ENCODE measurements at places on chromosomes 3 and 15.

GRCh38 chr3:113241292-113242095 is 30.1 kb downstream of the BOC start:
- no peaks in the 10 kb centered on the region for H3K36me3 ChIP-seq
- H3K4me1 ChIP-seq = peaks cover 14% of the 10 kb centered on the region
- no peak overlapping the region for H3K27ac ChIP-seq

DNA sequence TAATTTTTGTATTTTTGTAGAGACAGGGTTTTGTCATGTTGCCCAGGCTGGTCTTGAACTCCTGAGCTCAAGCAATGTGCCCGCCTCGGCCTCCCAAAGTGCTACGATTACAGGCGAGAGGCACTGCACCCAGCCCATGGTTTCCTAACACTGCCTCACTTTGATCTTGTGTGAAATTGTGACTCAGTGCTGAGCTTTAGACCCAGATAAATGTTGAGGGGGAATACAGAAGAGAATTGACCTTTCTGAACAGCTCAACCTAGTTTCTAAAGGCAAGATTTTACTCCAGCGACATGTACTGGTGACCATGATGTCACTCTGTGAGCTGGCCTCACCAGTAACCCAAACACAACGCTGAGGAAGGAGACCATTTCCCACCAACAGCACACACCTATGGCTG is 73.5 kb downstream of the ATP1B3 start:
- peaks cover 4% of the 10 kb centered on the region for H3K36me3 ChIP-seq

- no peaks in the 10 kb centered on the region for H3K27me3 ChIP-seq
- H3K27ac ChIP-seq = peak overlapping the region; percentile 38
- peak; percentile 53 for DNase-seq
- no peaks in the 10 kb centered on the region for H3K4me1 ChIP-seq
- no peaks in the 10 kb centered on the region for H3K36me3 ChIP-seq
Observed at GRCh38 chr3:194537732-194538247, 51.0 kb upstream of the ATP13A3 start.

DNA sequence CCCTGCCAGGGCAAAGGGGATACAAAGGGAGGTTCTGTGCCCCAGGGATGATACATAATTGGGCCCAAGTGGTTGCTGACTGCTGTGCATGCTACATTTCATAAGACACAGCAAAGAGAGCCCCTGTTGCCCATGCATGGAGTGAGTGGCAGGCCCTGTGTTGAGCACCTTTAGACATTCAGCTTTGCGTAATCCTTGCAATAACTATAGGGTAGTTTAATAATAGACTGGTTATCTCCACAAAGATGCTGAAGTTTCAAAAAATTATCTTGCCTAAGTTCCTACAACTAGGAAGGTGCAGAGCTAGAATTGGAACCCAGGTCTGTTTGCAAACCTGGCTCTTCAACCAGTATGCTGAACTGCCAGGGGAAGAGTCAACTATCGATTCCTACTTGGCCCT is 1.7 kb upstream of the OGG1 start:
- H3K27ac ChIP-seq = no peak overlapping the region
- no peaks in the 10 kb centered on the region for H3K27me3 ChIP-seq
- H3K36me3 ChIP-seq = peaks cover 42% of the 10 kb centered on the region

GRCh38 chr15:70617076-70617910 is 146.1 kb downstream of the UACA start:
- H3K4me1 ChIP-seq = peaks cover 11% of the 10 kb centered on the region
- peak; percentile 59 for DNase-seq
- H3K4me3 ChIP-seq = no peak overlapping the region
- no peaks in the 10 kb centered on the region for H3K27me3 ChIP-seq
- H3K27ac ChIP-seq = peak overlapping the region; percentile 86

DNA sequence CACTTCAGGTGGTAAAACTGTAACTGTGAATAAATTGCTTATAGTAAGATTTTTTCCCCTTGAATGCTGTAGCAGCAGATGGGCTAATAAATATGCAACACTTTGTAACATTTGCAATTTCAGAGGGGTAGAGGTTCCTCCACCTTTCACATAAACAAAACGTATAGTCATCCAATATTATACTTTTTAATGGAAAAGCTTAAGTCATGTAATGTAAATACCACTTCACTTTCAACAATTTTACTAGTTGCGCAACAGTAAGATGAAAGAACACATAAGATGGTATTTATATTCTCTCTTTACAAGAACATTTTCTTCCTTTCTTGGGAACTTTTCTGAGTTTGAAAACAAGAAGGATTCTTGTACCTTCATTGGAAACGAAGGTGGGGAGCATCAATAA is 56.6 kb upstream of the FAM3D start:
- DNase-seq = no peak
- H3K36me3 ChIP-seq = no peaks in the 10 kb centered on the region
- no peak overlapping the region for H3K4me3 ChIP-seq
- H3K27ac ChIP-seq = no peak overlapping the region
- peaks cover 30% of the 10 kb centered on the region for H3K4me1 ChIP-seq

DNA sequence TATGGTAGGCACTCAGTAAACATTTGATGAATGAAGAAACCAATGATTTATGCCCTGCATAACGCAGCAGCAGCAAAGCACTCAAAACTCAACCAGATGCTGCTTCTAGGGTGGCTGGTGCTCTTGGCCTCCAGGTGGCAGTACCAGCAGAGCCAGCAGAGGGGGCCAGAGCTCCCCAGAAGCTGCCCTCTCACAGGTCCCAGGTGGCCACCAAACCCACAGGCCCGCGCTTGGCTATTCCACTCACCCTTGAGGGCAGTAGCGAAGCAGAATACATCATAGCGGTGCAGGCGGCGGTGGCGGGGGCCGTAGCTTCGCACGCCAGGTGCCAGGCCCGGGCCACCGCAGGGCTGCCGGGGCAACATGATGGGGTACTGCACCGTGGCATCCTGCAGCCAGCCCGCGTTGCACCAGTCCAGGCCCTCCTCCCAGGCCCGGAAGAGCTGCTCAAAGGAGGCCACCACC is 16.6 kb downstream of the HAPLN3 start:
- H3K36me3 ChIP-seq = no peaks in the 10 kb centered on the region
- H3K4me1 ChIP-seq = no peaks in the 10 kb centered on the region
- no peaks in the 10 kb centered on the region for H3K27me3 ChIP-seq
- H3K27ac ChIP-seq = no peak overlapping the region
- DNase-seq = peak; percentile 60
- no peak overlapping the region for H3K4me3 ChIP-seq

- no peak overlapping the region for H3K4me3 ChIP-seq
- H3K27ac ChIP-seq = peak overlapping the region; percentile 64
- no peaks in the 10 kb centered on the region for H3K27me3 ChIP-seq
- no peaks in the 10 kb centered on the region for H3K36me3 ChIP-seq
Observed at GRCh38 chr3:41370307-41370706, 171.0 kb downstream of the CTNNB1 start.

DNA sequence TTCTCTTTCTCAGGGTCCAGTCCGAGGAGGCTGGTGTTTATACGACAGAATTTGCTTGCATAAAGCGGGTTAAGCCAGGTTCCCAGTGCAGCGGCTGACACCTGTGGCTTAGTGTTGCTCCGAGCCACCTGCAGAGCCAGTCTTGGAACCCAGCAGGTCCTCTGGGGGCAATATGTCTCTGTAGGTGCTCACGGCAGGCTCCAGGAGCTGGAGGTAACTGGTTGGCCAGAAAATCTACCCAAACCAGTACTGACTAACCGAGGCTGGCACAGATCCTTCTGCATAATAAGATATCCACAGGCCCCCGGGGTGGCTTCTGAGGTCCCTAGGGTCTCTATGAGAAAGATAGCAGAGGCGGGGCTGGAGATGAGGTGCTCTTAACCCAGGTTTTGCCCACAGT is 3.2 kb downstream of the MGLL start:
- H3K4me1 ChIP-seq = no peaks in the 10 kb centered on the region
- no peak overlapping the region for H3K27ac ChIP-seq
- no peaks in the 10 kb centered on the region for H3K36me3 ChIP-seq
- DNase-seq = no peak

- peak; percentile 71 for DNase-seq
- no peak overlapping the region for H3K4me3 ChIP-seq
- peaks cover 4% of the 10 kb centered on the region for H3K36me3 ChIP-seq
- H3K4me1 ChIP-seq = peaks cover 40% of the 10 kb centered on the region
- H3K27ac ChIP-seq = peak overlapping the region; percentile 89
Observed at GRCh38 chr3:12934431-12934830, 93.1 kb upstream of the RPL32 start.

DNA sequence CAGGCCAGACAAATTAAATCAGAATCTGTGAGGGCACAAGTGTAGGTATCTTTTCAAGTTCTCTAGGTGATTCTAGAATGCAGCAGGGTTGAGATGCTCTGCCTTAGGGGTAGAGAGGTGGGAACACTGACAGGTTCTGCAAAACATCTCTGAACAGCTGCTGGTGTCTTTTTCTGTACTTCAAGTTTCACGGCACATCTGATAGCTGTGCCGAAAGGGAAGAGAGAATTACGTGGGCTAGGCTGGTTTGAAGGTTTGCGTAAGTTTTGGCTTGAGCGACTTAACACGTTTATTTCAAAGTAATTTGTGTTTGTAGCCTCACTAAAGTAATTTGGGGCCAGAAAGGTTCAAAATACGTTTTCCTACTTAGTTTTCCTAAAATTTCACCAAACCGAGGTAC is 22.5 kb downstream of the PXK start:
- peaks cover 8% of the 10 kb centered on the region for H3K4me1 ChIP-seq
- no peak overlapping the region for H3K4me3 ChIP-seq
- no peaks in the 10 kb centered on the region for H3K27me3 ChIP-seq
- no peaks in the 10 kb centered on the region for H3K36me3 ChIP-seq

DNA sequence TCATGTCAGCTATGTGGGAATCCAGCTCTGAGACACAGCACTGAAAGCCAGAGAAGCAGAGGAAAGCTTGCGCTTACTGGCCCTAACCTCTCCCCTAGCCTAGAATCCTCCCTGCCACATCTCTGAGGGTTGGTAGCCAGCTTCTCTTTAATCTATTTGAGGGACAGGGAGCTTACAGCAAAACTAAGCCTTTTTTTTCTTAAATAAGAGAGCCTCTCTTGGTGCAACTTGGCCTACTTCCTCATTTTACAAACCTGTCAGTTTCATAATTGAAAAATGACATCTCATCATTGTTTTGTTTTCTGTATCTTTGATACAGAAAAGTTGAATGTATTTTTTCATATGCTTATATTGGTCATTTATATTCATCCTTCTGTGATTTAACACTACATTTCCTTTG is 193.9 kb downstream of the ZNF621 start:
- no peak overlapping the region for H3K27ac ChIP-seq
- H3K36me3 ChIP-seq = no peaks in the 10 kb centered on the region
- no peaks in the 10 kb centered on the region for H3K27me3 ChIP-seq
- H3K4me1 ChIP-seq = peaks cover 4% of the 10 kb centered on the region

- H3K4me1 ChIP-seq = peaks cover 8% of the 10 kb centered on the region
- peaks cover 61% of the 10 kb centered on the region for H3K27me3 ChIP-seq
- DNase-seq = no peak
- H3K27ac ChIP-seq = no peak overlapping the region
- H3K4me3 ChIP-seq = no peak overlapping the region
- H3K36me3 ChIP-seq = no peaks in the 10 kb centered on the region
Observed at GRCh38 chr3:50342813-50343633, 2.4 kb upstream of the RASSF1 start.

DNA sequence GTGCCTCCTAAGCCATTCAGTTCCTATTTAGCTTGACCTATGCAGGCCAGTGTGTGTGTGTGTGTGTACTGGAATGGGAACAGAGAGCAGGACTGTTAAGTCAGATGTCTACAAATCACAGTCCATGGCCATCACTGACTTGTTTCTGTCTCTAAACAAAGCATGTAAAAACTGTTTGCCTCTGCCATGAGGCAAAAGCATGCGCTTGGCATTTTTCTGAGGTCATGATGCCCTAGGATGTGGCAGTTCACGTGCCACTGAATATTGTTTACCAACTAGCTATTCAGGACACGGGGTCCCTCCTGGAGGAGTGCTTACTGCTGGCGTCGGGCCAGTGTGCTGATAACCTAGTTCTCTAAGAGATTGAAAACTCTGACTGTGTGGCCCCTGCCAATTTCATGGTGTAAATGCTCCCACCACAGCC is 8.2 kb upstream of the ATP13A3 start:
- H3K4me3 ChIP-seq = no peak overlapping the region
- peaks cover 9% of the 10 kb centered on the region for H3K4me1 ChIP-seq
- H3K27ac ChIP-seq = no peak overlapping the region
- H3K27me3 ChIP-seq = no peaks in the 10 kb centered on the region
- no peak for DNase-seq

DNA sequence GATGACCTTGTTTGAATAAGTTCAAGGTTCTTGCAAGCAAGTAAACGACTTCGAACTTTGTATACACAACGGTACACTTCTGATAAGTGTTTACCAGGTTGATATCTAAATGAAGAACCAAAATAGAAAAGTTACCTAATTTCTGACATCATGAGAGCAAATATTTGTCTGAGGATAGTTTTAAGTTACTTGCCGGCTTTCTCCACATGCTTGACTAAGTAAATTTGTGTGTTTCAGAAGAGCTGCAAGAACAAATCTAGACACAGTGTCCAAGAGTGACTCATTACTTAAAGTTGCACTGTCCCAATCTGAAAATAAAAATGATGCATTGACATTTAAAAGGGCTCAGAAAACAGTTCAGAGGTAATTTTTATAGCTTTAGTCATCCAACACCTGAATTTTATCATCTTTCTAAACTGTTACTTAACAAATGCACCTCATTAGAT is 115.1 kb downstream of the HERC1 start:
- peaks cover 32% of the 10 kb centered on the region for H3K36me3 ChIP-seq
- no peak overlapping the region for H3K4me3 ChIP-seq
- H3K4me1 ChIP-seq = no peaks in the 10 kb centered on the region
- H3K27me3 ChIP-seq = no peaks in the 10 kb centered on the region
- no peak for DNase-seq

DNA sequence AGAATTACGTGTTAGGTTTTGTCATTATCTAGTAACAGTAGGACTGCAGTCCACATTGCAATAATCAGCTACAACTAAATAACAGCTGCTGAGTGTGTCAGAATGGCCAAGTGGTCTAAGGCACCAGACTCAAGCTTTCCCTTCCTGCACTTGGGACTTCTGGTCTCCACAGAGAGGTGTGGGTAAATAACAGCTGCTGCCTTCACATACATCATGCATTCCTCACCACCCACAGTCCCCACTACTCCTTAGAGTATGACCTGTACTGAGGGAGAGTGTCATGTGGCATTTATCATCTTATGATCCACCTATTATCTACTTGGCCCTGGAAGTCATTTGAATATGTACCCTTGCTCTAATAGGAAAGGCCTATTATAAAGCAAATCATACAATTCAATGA is 22.2 kb upstream of the ZMAT3 start:
- no peaks in the 10 kb centered on the region for H3K4me1 ChIP-seq
- no peaks in the 10 kb centered on the region for H3K27me3 ChIP-seq
- DNase-seq = no peak
- H3K27ac ChIP-seq = no peak overlapping the region
- H3K36me3 ChIP-seq = no peaks in the 10 kb centered on the region

GRCh38 chr15:89098281-89098680 is 10.0 kb downstream of the ABHD2 start:
- H3K36me3 ChIP-seq = no peaks in the 10 kb centered on the region
- H3K4me3 ChIP-seq = no peak overlapping the region
- no peak for DNase-seq
- peaks cover 20% of the 10 kb centered on the region for H3K4me1 ChIP-seq
- H3K27ac ChIP-seq = no peak overlapping the region
- no peaks in the 10 kb centered on the region for H3K27me3 ChIP-seq

GRCh38 chr3:182258538-182259177 is 534.6 kb upstream of the ATP11B start:
- H3K27ac ChIP-seq = no peak overlapping the region
- H3K36me3 ChIP-seq = no peaks in the 10 kb centered on the region
- peak; percentile 55 for DNase-seq
- no peak overlapping the region for H3K4me3 ChIP-seq
- H3K4me1 ChIP-seq = no peaks in the 10 kb centered on the region
- H3K27me3 ChIP-seq = no peaks in the 10 kb centered on the region

GRCh38 chr15:63288778-63289378 is 11.5 kb downstream of the APH1B start:
- no peaks in the 10 kb centered on the region for H3K4me1 ChIP-seq
- peak; percentile 74 for DNase-seq
- no peaks in the 10 kb centered on the region for H3K27me3 ChIP-seq

Measured in cardiac muscle cell (in vitro differentiated cells and primary cell).